ENCODE measurements at places on chromosomes 16 and 17.

- no peak for DNase-seq
Measured at GRCh38 chr17:31328160-31328535, 6.7 kb upstream of the EVI2A start.

DNA sequence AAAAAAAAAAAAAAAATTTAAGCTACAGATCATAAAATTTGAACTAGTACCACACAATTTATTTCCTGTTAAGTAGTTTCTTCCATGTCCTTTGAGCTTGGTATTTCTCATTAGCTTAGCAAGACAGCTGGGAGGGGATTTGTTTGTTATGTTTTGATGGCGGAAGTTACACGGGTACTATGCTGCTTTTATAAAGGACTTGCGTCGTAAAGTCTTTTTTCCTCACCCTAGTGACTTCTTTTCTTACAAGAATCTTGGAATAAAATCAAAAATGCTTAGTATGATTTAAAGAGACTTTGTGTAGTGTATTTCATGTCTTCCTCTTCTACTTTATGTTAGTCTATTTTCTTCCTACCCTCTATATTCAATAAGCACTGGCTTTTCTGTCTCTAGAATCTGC lies 89.1 kb downstream of the NLK start:
- no peak for DNase-seq

- DNase-seq: no peak
Measured at GRCh38 chr17:28615260-28615940, 1.4 kb upstream of the RSKR start.

DNA sequence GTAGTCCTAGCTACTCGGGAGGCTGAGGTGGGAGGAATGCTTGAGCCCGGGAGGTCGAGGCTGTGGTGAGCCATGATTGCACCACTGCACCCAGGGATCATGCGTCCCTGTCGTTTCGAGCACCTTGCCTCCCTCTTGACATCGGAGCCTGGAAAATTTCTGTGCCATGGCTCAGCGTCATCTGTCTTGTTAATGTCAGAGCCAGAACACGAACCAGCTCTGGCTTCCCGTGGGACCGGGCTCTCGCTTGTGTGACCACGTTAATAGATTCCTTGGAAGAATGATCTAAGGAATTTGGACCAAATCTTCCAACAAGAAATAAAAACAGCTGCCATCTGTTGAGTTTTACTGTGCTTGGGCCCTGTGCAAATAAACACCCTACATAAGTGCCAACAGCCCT lies 117.7 kb downstream of the ABCC1 start:
- no peak for DNase-seq

DNA sequence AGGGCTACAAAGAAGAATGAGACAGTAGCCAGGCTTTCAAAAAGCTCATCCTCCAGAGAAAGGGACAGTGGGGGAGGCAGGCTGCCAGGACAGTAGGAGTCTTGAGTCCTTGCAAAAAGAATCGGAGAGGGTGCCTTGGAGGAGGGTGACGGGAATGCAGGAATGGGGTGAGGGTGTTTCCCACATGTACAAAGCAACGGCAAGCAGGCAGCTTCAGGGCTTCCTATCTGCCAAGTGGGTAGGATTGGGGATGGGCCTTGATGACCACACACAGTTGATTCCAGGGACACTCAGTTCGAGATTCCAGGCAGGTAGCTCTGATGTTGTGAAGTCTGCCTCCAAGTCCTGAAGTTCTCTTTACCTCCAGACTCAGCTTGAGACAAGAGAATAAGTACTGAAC lies 54.4 kb downstream of the C17orf67 start:
- no peak for DNase-seq

GRCh38 chr16:14373896-14374295 lies 256.2 kb downstream of the PARN start:
- DNase-seq: no peak

GRCh38 chr16:55543472-55543871 lies 23.0 kb upstream of the CAPNS2 start:
- no peak for DNase-seq

Data from CD4-positive, alpha-beta T cell treated with Interleukin-15 for 4 hours (primary cell).